Mucosa of gallbladder (tissue), 1 donor: ENCODE measurements at places on chromosomes 6 and 20. TPM values are rescaled to one million over a fixed set of nuclear protein-coding genes. Genes with fewer than 3 reads are reported as not detected.
A peak's percentile ranks its signal among the peaks of the same experiment; 100 is the strongest.

GRCh38 chr20:48153523-48153922 is 368.2 kb upstream of the SULF2 start:
- no peak for DNase-seq

OXT gene
- 0.46 TPM for total RNA-seq

GRCh38 chr6:16089232-16090062 is 39.4 kb upstream of the MYLIP start:
- no peak for DNase-seq

SCAF8 gene
- 37.4 TPM for total RNA-seq

- no peak for DNase-seq
These were observed 1055.1 kb upstream of the GJE1 start for GRCh38 chr6:141077355-141078333.

WFDC6 gene
- total RNA-seq = not detected

- no peak for DNase-seq
These were observed 153.2 kb downstream of the SH3BGRL2 start for GRCh38 chr6:79784395-79784753.

DNA sequence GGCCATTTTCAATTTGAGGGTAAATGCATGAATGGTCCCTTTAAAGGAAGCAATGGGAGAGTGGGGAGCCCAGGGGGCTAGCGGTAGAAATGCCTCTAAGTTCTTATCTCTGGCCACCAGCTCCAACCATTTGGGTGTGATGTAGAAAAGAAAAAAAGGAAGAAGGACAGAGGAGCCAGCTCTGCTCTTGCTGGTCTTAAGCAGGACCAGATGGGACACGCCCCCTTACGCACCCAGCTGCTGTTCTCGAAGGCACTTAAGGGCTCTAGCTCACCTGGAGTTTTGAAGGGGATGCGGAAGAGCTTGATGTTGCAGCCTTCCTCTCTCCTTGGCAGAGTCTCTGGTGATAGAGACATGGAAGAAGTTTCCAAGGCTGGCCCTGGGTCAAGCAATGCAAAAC is 59.5 kb upstream of the RNF144B start:
- DNase-seq = no peak

DNA sequence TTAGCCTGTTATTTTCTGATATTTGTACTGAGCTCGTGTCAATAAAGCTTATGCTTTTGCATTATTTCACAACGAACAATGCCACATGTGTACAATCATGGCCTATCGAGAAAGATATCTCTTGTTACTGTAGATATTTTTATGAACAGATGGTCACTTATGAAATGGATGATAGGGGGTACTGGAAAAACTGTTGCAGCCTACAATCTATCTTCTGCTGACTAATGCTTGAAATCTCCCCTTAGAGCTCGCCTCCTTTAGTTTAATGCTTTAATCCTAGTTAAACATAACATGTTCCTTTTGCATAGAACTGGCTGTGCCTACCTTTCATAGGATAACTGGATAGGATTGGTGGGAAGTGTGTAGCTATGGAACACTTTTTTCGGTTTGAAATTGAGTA is 296.2 kb downstream of the FARS2 start:
- DNase-seq = no peak

- DNase-seq = no peak
These were observed 22.9 kb downstream of the BCAS4 start for GRCh38 chr20:50817776-50818172.

- DNase-seq = no peak
These were observed 171.9 kb downstream of the GMDS start for GRCh38 chr6:2073476-2073875.

GRCh38 chr6:73954881-73955280 is 258.9 kb downstream of the CD109 start:
- DNase-seq = no peak

- DNase-seq = no peak
These were observed 130.0 kb downstream of the ERMARD start for GRCh38 chr6:169881398-169881797.

DNA sequence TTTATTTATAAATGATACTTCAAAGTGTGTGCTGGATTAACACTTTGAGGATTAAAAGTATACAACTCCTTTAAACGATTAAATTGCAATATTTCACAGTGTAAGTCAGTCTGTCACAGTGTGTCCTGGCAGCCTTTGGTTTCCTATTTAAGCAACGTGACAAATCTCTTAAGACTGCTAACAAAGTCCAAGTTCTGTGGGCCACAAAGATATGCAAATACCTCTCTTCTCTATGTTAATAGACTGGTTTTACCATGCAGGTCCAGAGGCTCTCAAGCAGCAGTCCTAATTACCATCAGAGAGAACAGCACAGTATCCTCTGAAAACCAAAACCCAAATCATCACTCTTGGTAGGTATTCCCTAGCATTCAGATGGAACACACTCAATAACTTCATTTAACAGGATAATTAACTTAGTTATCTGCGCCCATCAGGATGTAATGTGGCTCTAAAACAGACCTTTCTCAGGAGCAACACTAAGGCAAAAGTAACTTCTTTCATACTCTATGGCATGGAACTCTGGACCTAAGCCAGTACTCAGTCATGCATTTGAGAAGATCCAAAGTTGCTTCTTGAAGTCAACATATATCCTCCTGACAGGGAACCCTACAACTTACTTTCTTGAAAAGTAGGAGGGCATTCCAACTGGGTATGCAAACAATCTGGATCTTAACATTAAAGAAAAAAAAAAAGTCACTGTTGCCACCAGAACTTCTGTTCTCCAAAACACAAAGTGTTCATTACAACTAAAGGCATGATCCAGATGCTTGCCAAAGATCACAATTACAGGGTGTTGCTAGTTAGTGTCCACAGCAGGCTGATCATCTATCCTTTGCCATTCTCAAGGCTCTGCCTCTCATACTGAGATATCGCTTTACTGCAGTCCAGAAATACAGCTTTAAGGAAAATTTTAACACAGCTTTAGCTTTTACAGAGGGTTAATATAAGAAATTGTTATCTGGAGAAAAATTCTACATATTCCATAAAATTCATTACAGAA is 53.2 kb downstream of the MAN1A1 start:
- DNase-seq = no peak

AVP gene
- total RNA-seq = not detected

- DNase-seq = no peak
These were observed 70.1 kb downstream of the ISM1 start for GRCh38 chr20:13291157-13291556.

GRCh38 chr6:128981716-128982115 is 98.8 kb downstream of the LAMA2 start:
- no peak for DNase-seq

- no peak for DNase-seq
These were observed 35.0 kb downstream of the SHPRH start for GRCh38 chr6:145929037-145929633.

DNA sequence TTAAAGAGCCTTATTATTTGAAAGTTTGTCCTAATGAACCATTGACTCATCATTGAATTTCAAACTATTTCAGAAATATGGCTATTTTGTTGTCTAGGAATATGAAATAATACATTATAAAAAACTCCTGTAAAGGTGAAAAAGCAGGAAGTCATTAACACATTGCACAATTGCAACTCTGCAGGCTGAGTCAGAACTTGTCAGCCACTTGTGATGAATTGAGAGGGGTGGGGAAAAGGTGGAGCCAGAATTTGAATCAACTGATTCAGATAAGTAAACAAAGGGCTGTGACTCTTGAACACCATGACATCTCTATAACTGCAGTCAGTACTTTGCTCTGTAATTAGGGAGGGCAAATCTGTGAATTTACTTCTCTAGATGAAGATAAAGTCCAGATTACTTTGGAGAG is 6.0 kb downstream of the C6orf141 start:
- peak; percentile 81 for DNase-seq

DNA sequence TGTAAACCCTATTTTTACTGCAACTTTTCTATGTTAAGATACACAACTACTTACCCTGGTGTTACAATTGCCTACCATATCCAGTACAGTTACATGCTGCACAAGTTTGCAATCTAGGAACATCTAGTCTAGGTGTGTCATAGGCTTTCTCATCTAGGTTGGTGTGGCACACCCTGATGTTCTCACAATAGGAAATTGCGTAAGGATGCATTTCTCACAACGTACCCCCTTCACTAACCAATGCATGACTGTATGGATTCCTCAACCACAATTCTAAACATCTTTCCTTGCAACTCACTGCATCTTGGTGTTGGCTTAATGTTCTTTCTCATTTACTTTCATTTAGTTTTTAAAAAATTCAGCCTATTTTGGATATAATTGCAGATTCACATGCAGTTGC is 31.6 kb downstream of the GJA10 start:
- DNase-seq = no peak

GRCh38 chr6:134930463-134930862 is 19.4 kb downstream of the ALDH8A1 start:
- DNase-seq = no peak

NFATC2 gene
- 11.4 TPM for total RNA-seq

- no peak for DNase-seq
These were observed 10.6 kb downstream of the TMEM242 start for GRCh38 chr6:157312757-157313156.

HLA-DRB5 gene
- 48.0 TPM for total RNA-seq

DNA sequence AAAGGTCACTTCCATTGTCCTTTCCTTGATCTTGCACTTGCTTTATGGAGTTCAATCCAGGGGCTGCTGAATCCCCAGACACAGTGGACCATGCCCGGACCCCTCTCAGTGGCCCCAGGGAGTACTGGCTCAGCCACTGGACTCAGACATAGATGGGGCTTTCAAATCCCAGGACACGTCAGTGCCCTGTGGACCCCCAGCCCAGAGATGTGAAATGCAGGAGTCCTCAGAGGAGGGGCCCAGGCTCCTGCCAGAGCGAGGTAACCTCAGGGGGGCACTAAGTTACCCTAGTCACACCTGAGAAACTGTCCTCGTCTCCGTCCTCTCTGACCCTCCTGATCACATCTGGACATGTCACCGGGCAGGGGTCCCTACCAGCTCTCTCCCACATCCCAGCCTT is 18.7 kb upstream of the APMAP start:
- no peak for DNase-seq

SPATA25 gene
- 2.8 TPM for total RNA-seq

- no peak for DNase-seq
These were observed 125.3 kb upstream of the SPACA1 start for GRCh38 chr6:87922196-87922946.

GRCh38 chr20:60009826-60010616 is 51.8 kb downstream of the CDH26 start:
- DNase-seq = no peak

DNA sequence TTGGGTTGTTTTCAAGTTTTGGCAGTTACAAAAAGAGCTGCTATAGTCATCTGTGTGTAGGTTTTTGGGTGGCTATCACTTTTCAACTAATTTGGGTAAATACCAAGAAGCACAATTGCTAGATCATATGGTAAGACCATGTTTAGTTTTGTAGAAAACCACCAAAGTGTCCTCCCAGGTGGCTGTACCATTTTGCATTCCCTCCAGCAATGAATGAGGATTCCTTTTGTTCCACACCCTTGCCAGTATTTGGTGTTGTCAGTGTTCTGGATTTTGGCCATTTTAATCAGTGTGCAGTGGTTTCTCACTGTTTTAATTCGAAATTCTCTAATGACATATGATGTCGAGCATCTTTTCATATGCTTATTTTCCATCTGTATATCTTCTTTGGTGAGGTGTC is 457.5 kb upstream of the ARID1B start:
- DNase-seq = no peak

DNA sequence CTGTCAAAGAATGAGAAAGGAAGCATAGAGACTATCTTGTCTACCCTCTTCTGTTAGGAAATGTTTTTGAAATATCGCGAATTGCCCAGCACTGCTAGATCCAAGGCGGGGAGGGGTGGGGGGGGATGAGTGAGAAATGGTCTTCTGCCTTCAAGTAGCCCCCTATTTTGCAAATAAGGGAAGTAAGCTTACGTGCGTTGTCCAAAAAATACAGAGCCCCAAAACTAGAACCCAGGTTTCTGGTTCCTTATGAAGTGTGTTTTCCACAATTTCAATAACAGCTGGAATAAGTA is 923 bp upstream of the ILRUN start:
- no peak for DNase-seq

TMEM244 gene
- total RNA-seq = not detected

- DNase-seq = no peak
These were observed 3.1 kb downstream of the MAN1A1 start for GRCh38 chr6:119346450-119346849.

LRFN2 gene
- not detected for total RNA-seq

DNAH8 gene
- 0.03 TPM for total RNA-seq

CPXM1 gene
- total RNA-seq = 6.8 TPM

- no peak for DNase-seq
These were observed 41.1 kb upstream of the NEDD9 start for GRCh38 chr6:11273406-11274065.

GRM4 gene
- total RNA-seq = not detected

GRCh38 chr20:43525021-43525420 is 17.5 kb downstream of the L3MBTL1 start:
- no peak for DNase-seq

GRCh38 chr20:44644667-44645131 is 6.8 kb downstream of the ADA start:
- DNase-seq = no peak

DNA sequence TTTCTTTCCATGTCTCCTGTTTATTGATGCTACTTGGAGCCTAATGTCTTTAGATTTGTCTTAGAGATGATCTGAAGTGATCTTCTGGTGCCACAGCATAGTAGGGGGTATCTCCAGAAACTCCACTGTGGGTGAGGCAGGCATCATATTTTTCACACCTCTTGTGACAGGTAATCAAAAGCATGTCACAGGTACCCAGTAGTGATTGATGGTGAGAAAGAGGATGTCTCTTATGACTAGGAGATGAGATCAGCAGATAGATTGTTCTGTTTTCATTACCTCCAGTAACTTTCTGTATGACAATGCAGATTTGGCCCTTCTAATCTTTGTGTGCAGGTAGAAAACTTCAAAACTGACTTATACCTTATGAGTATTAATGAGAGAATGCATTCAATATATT is 13.5 kb downstream of the NCOA7 start:
- no peak for DNase-seq

DNA sequence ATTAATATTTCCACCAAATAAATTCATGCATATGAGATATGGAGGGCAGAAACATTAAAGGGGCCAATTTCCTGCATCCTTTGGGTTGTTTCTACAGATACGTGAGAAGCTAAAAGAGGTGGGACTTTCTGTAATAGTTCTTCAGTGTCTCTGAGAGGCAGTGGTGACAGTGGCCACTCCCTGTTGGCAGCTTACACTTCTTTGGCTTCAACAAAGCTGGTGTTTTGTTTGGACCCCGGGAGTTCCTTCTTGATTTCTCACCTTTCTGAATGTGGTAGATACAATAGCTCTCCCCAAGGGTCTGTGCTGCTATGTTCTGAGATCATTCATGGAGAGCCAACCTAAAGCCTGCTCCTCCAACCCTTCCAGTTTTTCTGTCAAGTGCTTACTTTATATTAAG is 7.8 kb downstream of the PLCB1 start:
- no peak for DNase-seq

IL17A gene
- total RNA-seq = not detected

ECT2L gene
- total RNA-seq = 0.14 TPM

- DNase-seq = no peak
These were observed 97.9 kb upstream of the MTHFD1L start for GRCh38 chr6:150767571-150768018.

TCF15 gene
- total RNA-seq = 0.37 TPM

- DNase-seq = no peak
These were observed 54.8 kb downstream of the CAP2 start for GRCh38 chr6:17448165-17448564.

GRCh38 chr20:12555369-12555768 is 453.4 kb upstream of the SPTLC3 start:
- DNase-seq = peak; percentile 58

- no peak for DNase-seq
These were observed 267.9 kb upstream of the PLN start for GRCh38 chr6:118280210-118280609.

LTA gene
- total RNA-seq = 1.9 TPM

RSPO3 gene
- total RNA-seq = 3.4 TPM

TNNC2 gene
- 0.81 TPM for total RNA-seq

- no peak for DNase-seq
These were observed 8.1 kb downstream of the SMAP1 start for GRCh38 chr6:70675822-70676221.
